Inflammatory macrophage treated with lipopolysaccharide for 1 hour (primary cell): ENCODE measurements at places on chromosomes 16 and 17.

GRCh38 chr16:24571096-24571495 is 31.7 kb downstream of the RBBP6 start:
- peak; percentile 19 for DNase-seq

DNA sequence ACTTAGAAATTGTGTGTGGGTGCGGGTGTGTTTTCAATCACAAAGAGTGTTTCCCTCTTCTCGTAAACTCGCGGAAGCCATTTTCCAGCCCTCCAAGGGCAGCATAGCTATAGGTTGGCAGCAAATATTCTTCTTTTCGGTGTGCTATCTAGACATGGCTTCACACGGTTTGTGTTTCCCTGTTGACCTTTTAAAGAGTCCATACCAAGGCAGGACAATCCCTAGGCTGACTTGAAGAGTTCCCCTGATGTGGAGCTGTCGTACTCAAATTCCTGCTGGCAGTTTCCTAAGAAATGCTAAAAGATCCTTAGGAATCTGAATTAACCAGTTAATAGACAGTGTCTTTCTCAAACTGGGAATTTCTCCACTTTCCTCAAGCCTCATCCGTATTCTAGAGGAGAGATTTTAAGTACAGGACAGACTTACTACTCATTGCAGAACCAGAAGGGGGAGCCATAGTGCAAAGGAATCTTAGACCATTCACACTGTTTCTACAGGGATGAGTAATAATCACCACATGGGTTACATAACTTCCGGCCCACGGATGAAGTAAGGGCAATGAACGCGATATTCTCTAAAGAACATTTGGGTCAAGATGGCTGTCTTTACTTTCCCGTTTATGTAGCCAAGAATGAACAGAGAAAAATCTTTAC is 288.6 kb upstream of the ELAC2 start:
- DNase-seq, result peak; percentile 22

- DNase-seq, result no peak
Observed at GRCh38 chr17:59067756-59068155, 38.9 kb downstream of the TRIM37 start.

DNA sequence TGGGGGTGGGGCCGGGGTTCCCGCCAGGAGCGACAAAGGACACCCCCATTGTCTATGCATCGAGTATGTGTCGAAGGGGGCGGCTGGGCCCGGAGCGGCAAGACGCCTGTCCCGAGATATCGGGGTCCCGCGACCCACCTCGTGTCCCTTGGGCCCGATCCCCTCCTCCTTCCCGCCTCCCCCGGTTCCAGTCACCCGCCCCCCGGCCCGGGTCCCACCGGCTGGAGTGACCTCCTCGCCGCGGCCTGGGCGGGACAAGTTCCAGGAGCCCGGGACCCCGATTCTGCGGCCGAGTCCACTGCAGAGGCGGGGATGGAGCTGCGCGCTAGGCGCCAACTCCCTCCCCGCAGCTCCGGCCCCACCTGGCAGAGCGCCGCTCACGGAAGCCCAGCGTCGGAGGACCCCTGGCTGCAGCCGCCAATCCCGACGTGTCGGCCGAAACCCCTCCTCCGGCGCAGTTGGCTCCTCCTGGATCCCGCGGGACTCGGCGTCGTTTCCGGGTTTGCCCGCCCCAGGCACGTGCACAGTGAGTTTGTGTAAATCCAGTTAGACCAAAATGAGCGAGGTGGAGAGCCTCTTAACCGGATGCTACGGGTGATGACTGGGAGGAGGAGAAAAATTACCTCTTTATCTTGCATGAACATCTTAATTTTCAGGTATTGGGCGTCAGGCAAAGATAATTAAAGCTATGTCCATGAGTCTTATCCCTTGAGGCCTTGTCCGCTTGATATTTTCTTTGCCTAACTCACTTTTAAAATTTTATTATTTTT is at the start of gene NMRAL1:
Gene NMRAL1, minus strand, starts transcription at position 434 of the 770 bp plus-strand sequence. CDS start 493 bp downstream, outside the sequence.
- peak; percentile 74 for DNase-seq

DNA sequence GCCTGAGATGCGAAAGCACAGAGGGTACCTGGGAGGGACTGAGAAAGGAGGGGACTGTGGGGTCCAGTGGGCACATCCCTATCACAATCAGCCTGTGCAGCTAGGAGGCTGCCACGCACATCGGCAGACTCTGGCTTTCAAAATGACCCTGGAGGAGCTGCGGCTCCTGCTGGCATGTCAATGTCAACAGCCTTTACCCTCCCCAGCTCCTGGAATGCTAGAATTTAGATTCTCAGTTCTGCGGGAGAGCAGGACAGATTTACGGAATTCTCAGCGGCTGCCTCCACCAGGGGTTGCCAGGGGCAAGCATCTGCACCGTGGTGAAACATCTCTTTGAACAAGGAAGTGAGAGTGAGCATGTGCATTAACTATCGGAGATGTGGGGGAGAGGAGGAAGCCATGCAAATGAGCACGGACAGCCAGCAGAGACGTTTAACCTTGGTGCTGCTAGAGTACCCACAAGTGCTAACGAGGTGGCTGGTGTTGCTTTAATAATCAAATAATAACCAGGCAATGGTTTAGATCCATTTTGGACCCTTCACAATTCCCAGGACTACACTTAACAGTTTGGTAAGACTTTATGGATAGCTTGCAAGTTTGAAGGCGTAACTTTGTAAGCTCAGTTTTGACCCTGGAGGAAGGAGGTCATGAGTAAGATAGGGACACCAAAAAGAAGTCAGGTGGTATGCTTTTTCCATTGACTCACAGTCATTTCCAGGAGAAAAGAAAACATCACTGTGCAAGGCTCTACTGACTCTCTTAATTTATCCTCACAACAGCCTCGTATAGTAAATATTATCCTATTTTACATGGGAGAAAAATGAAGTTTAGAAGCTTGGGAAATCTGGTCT is 54.1 kb downstream of the XYLT1 start:
- peak; percentile 87 for DNase-seq

DNA sequence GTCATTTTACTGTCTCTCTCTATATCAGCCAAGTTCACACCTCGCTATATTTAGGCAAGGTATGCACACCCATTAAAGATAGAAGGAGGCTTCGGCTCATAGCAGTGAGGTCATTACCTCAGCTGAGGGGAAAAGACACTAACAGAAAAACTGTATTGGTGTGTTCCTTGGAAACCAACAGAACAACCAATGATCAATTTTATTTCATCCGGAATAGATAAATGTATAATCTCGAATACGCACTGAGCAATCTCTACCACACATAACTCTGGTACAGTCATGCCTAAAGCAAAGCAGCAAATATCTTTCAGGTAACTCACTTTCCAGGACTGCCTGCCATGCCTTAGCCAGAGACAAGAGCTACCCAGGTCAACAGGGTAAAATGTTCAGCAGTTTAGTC is 109.9 kb upstream of the CORO6 start:
- no peak for DNase-seq

DNA sequence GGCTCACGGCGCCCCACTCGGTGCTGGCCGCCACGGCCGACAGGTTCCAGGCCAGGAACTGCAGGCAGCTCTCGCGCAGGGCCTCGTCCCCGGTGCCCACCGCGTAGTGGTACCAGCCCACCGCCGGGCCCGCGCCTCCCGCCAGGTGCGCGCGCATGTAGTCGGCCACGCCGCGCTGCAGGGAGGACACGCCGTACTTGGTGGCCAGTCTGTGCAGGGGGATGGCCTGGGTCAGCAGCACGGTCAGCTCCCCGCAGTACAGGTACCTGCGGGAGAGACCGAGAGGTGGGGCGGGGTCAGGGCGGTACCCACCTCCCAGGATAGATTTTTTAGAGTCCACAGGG is 4.2 kb downstream of the BTBD17 start:
- DNase-seq, result no peak

DNA sequence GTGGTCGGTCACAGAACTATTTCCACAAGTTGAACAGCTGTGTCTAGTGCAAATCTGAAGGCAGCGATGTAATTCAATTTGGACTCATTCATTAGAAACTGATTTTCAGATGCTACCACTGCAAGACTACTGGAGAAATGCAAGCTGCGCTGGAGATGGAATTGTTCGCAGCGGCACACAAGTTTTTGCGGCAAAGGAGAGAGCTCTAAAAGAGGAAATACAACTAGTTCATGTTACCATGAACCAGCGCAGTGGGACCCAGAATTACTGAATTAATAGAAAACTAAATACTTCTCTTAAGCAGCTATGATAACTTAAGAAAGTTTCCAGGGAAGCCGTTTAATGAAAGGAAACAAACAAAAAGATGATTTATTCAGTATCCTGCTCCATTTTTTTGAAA is 1.9 kb downstream of the CREBBP start:
- no peak for DNase-seq

DNA sequence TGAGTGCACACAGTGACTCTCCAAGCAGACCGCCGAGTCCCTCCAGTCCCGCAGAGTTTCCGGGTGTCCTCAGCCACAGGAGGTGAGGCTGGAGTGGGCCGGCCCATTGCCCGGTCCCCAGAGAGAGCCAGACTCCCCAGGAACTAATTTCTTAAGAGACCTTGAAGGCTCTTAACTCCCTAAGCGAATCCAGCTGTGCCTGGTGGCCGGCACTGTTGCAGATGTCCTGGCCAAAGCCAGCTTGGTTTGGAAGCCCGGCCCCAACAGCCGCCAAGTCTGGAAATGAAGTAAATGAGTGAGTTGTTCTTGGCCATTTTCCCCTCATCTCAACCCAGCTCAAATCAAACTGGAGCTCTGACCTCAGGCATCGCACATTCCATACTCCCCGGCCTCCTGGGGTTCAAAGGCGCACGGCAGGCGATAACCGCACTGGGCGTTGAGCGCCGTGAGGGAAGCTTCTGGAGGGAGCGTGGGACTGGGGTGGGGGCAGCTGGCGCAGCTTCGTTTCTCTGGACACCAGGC is 42.0 kb downstream of the CMIP start:
- DNase-seq, result no peak

- DNase-seq, result no peak
Observed at GRCh38 chr17:64950871-64951270, 31.6 kb upstream of the LRRC37A3 start.

DNA sequence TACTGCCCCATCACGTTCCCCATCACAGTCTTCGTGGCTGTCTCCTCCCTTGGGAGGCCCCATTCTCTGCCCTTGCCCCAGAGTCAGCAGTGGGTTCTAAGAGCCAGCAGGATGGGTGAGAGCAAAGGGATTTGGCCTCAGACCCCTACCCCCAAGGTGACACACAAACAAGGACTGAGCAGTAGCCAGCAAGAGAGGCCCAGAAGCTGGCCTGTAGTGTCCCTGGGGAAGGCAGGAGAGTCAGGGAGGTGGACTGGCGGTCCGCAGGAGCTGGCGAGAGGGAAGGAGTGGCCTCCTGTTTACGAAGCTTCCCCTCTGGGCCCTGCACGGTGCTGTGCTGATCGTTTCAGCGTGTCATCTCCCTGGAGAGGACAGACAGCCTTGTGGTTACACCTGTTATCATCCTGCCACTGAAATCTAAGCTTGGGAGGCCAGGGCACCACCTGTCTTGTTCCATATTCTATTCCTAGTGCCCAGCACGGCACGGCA is 8.4 kb downstream of the WDR81 start:
- DNase-seq, result no peak

- DNase-seq, result no peak
Observed at GRCh38 chr16:80931801-80932707, 74.6 kb downstream of the CMC2 start.

- DNase-seq, result no peak
Observed at GRCh38 chr16:35731341-35732040, 2272.1 kb downstream of the TP53TG3F start.

GRCh38 chr17:50632637-50633036 is 2.0 kb upstream of the ABCC3 start:
- DNase-seq, result no peak
